ENCODE measurements at places on chromosomes 11 and 22. TPM values are rescaled to one million over a fixed set of nuclear protein-coding genes. Genes with fewer than 3 reads are reported as not detected.

Gene KCNK4
- total RNA-seq = not detected

Gene CARS1
- 28.9 TPM for total RNA-seq

DNA sequence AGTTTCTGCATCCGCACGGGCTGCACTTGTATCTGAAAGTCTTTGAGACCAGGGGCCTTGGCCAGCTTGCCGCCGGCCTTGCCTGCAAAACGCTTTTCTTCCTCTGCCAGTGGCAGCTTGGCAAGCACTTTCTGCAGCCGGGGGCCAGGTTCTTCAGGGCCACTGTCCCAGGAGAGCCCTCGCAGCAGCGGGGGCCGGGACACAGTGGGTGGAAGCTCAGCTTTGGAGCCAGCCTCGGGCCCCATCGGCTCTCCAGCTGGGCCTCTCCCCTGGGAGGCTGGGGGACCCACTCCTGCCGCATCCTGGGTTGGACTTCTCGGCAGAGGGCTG, 57.5 kb upstream of the LYVE1 start:
- no peak for DNase-seq

- no peak for DNase-seq
Observed at GRCh38 chr11:11108026-11108425, 245.0 kb downstream of the CSNK2A3 start.

- no peak for DNase-seq
Observed at GRCh38 chr11:5691964-5692361, 2.4 kb downstream of the TRIM22 start.

DNA sequence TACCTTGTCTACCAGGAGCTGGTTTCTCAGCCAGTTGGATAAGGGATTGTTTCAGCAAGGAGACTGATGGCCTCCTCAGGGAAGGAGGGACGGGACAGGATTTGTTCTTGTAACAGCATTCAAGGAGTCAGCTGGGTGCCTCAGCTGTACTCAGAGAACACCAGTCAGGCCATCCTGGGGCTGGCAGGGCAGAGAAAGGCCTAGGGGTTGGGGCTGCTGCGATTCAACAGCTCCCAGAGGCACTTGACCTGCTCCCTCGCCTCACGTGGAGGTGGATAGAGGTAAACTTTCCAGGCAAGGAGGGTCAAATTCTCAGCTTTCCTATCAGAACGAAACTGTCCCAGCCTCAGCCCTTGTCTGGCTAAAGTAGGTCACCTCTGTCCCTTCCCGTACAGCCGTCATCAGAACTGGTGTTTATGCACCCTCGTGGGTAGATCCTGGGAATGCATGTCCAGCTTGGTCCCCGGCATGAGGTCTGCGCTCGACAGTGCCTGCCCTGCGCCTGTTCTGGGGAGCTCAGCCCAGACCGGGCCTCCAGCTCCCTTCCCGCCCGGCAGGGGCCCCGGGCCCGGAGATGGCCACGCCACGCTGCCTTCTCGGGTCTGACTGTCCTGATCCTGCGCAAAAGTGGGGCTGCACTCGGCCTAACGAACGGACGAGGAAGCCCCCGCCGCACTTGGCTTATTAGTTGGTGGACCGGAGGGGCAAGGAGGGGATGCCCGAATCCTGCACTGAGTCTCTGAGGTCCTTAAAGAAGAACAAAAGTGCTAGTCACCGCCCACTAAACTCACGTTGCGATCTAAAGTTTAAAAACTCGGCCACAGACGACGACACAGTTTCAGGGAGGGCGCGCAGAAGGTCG, 762 bp upstream of the CCDC134 start:
- peak; percentile 15 for DNase-seq

- DNase-seq = no peak
Observed at GRCh38 chr11:73454987-73455386, 78.8 kb downstream of the RELT start.

- DNase-seq = peak; percentile 86
Observed at GRCh38 chr22:37198258-37199102, 10.4 kb upstream of the C1QTNF6 start.

DNA sequence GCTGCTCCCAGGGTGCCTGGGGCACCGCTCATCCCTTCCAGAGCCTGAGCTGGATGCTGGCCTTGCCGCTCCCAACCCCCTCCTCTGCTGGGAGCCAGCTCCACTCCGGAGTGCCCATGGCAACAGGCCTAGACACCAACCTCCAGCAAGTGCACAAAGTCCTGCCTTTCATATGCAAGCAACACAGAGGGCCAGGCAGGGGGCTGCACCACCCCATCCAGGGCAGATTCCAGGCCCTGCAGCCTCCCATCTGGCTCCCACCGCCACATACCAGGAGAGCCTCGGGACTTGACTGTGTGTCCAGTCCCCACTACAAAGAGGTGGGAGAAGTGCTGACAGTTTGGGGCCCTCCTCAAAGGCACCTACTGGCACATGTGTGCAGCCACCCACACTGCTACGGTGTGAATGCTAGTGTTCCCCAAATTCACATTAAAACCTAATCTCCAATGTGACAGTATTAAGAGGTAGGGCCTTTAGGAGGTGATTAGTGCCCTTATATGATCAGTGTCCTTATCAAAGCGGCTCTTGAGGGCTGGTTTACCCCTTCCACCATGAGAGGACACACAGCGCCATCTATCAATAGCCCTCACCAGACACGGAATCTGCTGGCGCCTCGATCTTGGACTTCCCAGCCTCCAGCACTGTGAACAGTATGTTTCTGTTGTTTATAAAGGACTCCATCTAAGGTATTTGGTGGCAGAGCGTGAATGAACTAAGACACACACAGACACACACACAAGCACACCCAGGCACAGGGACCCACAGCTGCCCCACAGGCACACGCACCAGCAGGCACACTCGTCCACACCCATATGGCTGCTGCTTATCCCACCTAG, 16.2 kb downstream of the ARVCF start:
- DNase-seq = no peak

Data from prostate gland (tissue), 2 donors.